ENCODE measurements at places on chromosomes 6 and 20. TPM values are rescaled to one million over a fixed set of nuclear protein-coding genes. Genes with fewer than 3 reads are reported as not detected.

The BHLHE23 gene
- not detected for polyA plus RNA-seq

The CHD6 gene
- polyA plus RNA-seq, result 47.4 TPM

The NR2E1 gene
- not detected for polyA plus RNA-seq

The PROKR2 gene
- polyA plus RNA-seq, result not detected

The RHAG gene
- polyA plus RNA-seq, result 0.80 TPM

The NRN1 gene
- 5.7 TPM for polyA plus RNA-seq

The TFAP2A gene
- 25.5 TPM for polyA plus RNA-seq

The MAP3K4 gene
- 38.4 TPM for polyA plus RNA-seq

The SRSF3 gene
- polyA plus RNA-seq, result 654 TPM

The TRMT6 gene
- 21.1 TPM for polyA plus RNA-seq

The HINT3 gene
- 34.7 TPM for polyA plus RNA-seq

The GINM1 gene
- 104 TPM for polyA plus RNA-seq

Measured in right renal cortex interstitium (tissue), 3 donors.